HCEC 1CT (cell line): ENCODE measurements at places on chromosomes 2 and 18.

GRCh38 chr2:95362486-95362885 is 40.0 kb upstream of the FAHD2A start:
- no peak for DNase-seq

- no peak for DNase-seq
Observed at GRCh38 chr2:73333564-73333963, 40.2 kb upstream of the EGR4 start.

- no peak for DNase-seq
Observed at GRCh38 chr2:204268971-204269370, 276.3 kb upstream of the PARD3B start.

DNA sequence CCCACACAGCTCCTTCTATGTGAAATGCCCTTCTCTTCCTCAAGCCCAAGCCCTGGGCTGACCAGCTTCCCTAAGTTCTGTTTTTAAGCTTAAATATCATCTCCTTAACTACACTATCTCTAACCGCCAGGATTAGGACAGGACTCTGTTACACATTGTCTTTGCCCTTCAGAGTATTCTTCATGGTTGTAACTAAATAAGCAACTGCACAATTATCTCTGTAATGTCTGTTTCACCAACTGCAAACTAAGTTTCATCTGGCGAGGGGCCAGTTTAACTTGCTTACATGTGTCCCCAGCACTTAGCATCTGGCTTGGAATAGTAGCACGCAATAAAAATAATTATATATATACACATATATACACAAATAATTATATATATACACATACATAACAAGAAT is 1.1 kb upstream of the ERMN start:
- DNase-seq, result no peak

DNA sequence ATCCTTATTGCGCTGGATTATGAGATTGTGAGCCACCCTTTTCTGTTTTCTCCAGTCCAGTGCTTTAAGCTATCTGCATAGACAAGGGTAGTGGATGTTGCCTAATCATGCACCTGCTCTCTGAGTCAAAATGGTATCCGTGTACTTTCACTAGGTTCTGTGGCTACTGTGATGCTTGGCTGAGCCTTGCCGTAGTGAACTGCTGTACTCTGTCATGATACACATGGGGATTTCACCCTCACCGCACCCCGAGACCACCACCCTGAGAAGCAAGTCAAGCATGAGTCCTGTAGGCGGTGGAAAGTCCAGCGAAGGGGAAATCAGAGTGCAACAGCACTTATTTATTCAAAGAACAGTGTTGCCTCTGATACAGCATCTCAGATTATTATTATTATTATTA is 55.0 kb downstream of the ARHGAP25 start:
- DNase-seq, result no peak

GRCh38 chr2:72780477-72780876 is 45.4 kb downstream of the EXOC6B start:
- peak; percentile 27 for DNase-seq

- no peak for DNase-seq
Observed at GRCh38 chr2:8574196-8575037, 107.4 kb upstream of the ID2 start.

- no peak for DNase-seq
Observed at GRCh38 chr2:141068053-141068682, 1062.6 kb downstream of the LRP1B start.
